ENCODE measurements at places on chromosomes 11 and 22. TPM values are rescaled to one million over a fixed set of nuclear protein-coding genes. Genes with fewer than 3 reads are reported as not detected.
A peak's percentile ranks its signal among the peaks of the same experiment; 100 is the strongest.

DNA sequence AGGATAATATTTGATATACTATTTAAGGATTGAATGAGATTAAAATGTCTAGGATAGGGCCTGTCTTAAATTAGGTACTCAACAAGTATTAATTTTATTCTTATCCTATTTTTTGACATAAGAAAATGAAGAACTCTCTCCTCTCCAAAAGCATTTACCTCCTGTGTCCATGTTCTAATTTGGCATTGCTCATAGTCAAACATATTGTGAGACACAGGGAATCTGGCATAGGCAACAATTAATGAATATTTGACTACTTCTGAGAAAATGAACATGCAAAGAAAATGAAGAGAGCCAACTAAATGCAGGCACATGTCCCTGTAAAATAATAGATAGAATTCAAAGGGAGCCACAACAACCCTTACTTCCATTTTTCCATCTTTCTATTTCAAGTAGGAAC, 198.5 kb upstream of the C11orf87 start:
- DNase-seq = no peak

- DNase-seq = no peak
These were observed 39.2 kb upstream of the KLHL35 start for GRCh38 chr11:75472081-75472732.

DNA sequence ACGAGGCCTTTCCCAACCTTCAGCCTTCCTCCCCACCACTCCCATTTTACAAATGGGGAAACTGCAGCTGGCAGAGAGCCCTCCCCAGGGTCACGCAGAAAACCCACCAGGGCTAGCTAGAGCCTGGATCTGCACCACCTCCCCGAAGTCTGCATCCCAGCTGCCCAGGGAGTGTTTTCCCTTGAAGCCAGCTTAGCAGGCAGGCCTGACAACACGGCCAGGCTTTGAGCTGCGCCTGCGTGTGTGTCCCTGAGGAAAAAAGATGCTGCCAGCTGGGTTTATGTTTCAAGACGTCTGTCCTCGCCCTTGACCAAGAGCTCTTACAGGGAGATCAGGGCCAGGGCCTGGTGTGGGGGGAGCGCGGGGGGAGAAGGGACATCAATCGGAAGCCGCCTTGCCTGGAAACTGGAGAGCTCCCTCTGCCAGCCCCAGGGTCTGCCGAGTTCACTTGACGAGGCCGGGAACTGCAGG, 20.3 kb downstream of the WNT11 start:
- no peak for DNase-seq

DNA sequence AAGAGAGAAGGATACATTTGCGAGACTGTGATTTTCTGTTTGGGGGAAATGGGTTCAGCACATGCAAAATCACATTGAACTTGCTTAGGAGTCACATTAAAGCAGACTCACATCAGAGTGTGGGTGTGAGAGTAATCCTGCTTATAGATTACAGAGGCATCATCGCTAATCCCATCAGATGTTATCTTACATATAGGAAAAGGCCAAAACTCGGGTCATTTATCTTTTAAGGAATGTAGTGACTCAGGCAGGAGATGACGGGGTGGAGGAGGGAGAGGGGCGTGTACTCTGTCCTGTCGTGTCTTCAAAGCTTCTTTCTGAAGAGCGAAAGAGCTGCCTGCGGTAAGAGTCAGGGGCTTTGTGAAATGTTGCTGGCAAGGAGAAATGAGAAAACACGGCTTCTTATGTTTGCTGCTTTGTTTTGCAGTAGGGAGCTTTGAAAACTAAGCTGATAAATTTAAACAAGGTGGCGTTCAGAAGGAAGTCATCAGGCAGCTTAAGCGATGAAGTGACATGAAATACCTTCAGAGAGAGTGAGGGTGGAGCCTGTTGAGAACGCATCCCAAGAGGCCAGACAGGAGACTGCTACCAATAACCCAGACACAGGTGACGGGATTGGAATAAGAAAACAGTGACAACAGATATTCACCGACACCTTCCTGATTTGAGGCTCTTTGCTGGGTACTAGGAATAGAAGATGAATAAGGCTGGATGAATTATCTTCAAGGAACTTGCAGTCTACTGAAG, 2.2 kb upstream of the C11orf16 start:
- no peak for DNase-seq

GLYATL1B gene
- polyA plus RNA-seq = not detected

DNA sequence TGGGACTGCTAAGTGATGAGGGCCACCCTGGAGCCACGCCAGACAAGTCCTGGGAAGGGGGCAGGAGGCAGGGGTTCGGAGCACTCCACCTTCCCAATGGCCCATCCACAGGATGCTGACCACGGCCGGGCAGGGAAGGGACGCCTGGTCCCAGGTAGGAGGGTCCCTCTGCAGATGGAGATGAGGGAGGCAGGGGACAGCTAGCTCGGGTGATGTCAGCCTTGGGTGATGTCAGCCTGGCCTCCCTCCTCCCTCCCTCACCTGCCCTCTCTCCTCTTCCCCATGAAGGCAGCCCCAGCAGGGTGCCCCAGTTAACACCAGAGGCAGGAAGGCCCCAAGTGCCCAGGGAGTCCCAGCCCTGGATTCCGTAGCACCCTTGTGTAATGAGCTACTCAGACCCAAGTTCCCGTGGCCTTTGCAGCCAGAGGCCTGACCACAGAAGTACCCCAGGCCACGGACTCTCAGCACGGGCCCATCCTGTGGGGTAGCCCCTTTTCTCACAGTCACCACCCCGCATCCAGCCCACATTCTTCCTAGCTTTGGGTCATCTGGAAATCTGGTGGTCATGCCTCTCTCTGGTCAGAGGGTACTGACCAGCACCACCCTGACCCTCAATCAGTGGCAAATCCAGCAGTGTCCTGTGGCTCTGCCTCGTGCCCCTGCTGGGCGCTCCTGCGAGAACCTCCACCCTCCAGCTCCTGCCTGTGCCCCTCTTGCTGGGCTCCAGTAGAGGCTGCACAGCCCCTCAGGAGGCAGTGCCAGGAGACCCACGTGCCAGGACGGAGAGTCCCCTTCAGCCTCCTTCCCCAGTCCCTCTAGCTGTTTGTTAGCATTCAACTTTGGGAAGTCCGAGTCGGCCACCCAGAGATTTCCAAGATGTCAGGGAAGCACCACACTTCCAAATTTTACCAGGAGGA, 47.4 kb downstream of the SHANK2 start:
- no peak for DNase-seq

KCNQ1OT1 gene
- 0.03 TPM for polyA plus RNA-seq

GRCh38 chr11:124108156-124108555, 7.1 kb upstream of the VWA5A start:
- DNase-seq = no peak

UBQLNL gene
- polyA plus RNA-seq = not detected

GRCh38 chr22:28430466-28431025, 249.1 kb downstream of the TTC28 start:
- no peak for DNase-seq

VPS37C gene
- polyA plus RNA-seq = 0.25 TPM

GLB1L2 gene
- 0.43 TPM for polyA plus RNA-seq

JHY gene
- 1.5 TPM for polyA plus RNA-seq

OR4P4 gene
- polyA plus RNA-seq = not detected

- DNase-seq = peak; percentile 74
These were observed 14.6 kb upstream of the MIAT start for GRCh38 chr22:26642465-26643417.

DNA sequence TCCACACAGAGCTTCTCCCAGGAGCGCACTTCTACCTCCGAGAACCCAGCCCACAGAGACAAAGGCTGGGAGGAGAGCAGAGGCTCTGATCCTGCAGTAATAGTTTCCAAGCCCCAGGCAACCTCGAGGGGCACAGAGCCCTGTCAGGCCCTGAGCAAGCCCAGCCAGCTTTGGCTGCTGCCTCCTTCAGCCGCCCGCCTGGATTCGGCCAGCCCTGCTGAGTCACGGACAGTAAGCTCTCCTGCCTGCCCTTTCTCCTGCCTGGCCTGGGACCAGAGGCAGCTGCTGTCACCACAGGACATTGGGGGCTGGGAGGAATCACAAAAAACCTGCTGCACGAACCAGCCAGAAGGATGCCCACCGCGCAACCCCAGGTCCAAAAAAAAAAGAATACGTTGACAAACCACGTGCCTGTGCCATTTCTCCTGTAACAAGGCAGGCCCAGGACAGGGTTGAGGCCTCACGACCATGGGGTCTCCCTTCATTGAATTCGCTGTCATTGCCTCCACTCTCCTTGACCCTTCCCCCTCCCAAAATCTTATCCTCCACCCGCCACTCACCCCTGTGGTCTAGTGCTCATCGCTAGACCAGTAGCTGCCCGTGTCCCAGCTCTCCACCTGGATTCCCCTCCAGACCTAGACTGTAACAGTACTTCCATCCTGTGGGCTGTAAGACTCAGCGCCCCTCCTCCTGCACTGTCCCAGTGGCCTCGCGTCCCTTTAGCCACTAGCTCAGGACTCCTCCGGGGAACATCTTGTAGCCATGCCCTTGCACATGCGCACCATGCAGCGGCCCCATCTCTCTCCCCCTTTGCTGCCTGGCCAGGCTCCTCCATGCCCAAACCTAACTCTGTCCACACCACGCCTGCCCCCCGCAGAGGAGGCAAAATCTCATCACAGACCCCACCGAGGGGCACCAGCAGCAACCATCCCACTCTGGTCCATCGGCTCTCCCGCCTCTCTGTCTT, 7.4 kb upstream of the SLC22A12 start:
- no peak for DNase-seq

GRCh38 chr22:37782340-37783168, 25.2 kb upstream of the GCAT start:
- no peak for DNase-seq

- DNase-seq = no peak
These were observed 67.6 kb upstream of the NTM start for GRCh38 chr11:131302836-131303235.

CYB5R2 gene
- polyA plus RNA-seq = 0.17 TPM

DNA sequence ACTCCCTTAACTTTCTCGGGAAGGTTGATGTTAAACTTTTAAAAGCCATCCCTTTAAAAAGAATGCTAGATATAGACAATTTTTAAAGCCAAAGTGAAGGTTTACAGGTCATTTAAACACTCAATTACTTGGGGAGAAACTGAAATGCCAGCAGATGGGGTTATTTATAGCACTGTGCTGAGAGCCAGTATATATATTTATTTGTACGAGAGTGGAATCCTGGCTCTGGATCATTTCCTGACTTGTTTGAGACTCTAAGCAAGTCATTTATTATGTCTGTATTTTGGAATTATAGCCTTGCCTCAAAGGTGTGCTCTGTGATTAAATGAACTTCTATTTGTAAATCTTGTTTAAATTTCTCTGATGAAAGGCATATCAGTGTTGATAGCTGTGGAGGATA, 6.8 kb upstream of the ZBED5 start:
- no peak for DNase-seq

GRCh38 chr11:67254798-67255197, 11.5 kb upstream of the GRK2 start:
- no peak for DNase-seq

DNA sequence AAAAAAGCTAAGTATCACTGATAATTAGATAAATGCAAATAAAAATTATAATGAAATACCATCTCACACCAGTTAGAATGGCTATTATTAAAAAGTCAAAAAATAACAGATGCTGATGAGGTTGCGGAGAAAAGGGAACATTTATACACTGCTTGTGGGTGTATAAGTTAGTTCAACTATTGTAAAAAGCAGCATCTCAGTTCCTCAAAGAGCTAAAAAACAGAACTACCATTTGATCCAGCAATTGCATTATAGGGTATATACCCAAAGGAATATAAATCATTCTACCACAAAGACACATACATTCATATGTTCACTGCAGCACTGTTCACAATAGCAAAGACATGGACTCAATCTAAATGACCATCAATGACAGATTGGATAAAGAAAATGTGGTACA, 120.3 kb upstream of the ZBED5 start:
- DNase-seq = no peak

APOA1 gene
- 0.50 TPM for polyA plus RNA-seq

OR51I1 gene
- not detected for polyA plus RNA-seq

GRCh38 chr11:104898685-104899013, 389 bp upstream of the CASP12 start:
- DNase-seq = no peak

USP2 gene
- polyA plus RNA-seq = 0.21 TPM

GRCh38 chr11:75219869-75220268, 20.7 kb upstream of the TPBGL start:
- no peak for DNase-seq

DNA sequence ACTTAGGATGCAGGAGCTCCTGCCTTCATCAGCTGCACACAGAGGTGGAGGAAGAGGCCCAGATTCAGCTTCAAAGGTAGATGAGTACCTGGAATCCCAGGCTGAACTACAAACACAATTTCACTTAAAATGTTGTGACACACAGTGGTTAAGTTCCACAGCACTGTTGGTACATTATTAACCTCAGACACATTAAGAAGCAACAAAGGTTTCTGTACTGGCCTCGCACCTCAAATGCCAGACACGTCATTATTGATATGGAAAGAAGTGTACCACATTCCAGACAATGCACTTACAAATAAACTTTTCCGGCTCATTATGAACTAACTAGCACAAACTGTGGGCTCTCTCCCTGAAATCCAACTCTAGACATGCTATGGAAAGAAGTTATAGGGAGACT, 34.6 kb downstream of the PRDM10 start:
- DNase-seq = no peak

- no peak for DNase-seq
These were observed 45.0 kb downstream of the CBL start for GRCh38 chr11:119251114-119251513.
